ENCODE measurements at places on chromosomes 7 and 10.

GRCh38 chr7:43553999-43554398, 28.9 kb upstream of the STK17A start:
- DNase-seq: no peak

DNA sequence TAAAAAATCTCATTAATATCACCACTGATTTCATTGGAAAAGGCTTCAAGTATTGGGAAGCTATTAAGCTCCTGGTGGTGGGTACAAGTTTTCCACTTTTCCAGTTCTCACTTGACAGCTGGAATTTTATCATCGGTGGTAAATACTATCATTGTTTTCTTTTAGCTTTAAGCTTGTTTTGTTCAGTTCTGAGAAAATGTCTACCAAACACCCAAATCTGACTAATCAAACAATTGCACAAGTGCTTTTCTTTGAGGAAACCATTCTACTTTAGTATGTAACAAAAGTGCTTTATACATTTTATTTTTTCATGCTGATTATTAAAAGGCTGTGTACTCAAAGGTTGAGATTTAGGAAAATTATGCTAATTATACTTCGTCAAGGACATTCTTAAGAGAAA, 7.9 kb downstream of the PRPF18 start:
- DNase-seq: no peak

- DNase-seq: no peak
These were observed 124.1 kb downstream of the SMURF1 start for GRCh38 chr7:99019523-99020412.

DNA sequence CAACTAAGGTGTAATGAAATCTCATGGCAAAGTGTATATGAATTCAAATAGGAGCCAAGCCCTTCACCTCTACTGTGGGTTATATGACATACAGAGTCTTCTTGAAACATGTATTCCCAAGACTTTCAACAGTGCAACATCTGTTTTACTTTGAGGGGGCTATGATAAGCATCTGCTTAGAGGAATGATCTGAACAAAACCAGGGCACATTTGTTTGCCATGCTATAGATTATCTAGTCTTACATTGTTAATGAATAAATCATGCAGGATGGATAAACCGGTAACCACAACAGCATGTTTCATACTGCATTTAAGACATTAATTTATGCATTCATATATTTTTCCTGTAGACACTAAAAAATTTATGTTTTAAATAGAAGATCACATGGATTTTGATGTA, 1021.9 kb downstream of the LRMDA start:
- DNase-seq: no peak

GRCh38 chr10:22649994-22650393, 64.4 kb downstream of the PIP4K2A start:
- DNase-seq: no peak

DNA sequence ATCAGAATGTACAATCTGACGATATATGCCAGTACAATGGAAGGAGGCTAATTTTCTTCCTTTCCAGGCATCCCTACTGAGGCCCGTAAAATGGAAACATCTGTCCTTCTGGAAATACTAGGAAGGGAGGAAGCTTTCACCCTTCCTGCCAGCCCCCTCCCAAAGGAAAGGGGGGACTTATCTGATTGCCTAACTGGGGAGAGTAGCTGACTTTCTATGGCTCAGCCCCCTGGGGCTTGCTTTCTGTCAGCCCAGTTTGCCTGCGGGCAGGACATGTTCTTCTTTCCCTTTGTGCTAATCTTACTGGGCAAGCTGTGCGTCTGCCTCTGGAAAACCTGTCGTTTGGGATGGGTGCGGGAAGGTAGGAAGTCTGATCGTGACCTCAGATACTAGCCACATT, 508.9 kb downstream of the SUGCT start:
- no peak for DNase-seq

GRCh38 chr10:132418527-132419416, 21.8 kb downstream of the PWWP2B start:
- DNase-seq: no peak

GRCh38 chr10:67760272-67760671, 64.3 kb upstream of the CTNNA3 start:
- DNase-seq: no peak

GRCh38 chr7:45156516-45157272, 897 bp upstream of the RAMP3 start:
- no peak for DNase-seq

GRCh38 chr10:59133841-59134593, 42.4 kb upstream of the PHYHIPL start:
- DNase-seq: no peak

- no peak for DNase-seq
These were observed 5.6 kb downstream of the DAGLB start for GRCh38 chr7:6442114-6442513.
